Immature natural killer cell (primary cell): ENCODE measurements at places on chromosomes 1 and 21.
A peak's percentile ranks its signal among the peaks of the same experiment; 100 is the strongest.

- DNase-seq = peak; percentile 41
These were observed 31.4 kb upstream of the WASF2 start for GRCh38 chr1:27521336-27521831.

- DNase-seq = no peak
These were observed 6.3 kb upstream of the UBE2U start for GRCh38 chr1:64197076-64197475.

DNA sequence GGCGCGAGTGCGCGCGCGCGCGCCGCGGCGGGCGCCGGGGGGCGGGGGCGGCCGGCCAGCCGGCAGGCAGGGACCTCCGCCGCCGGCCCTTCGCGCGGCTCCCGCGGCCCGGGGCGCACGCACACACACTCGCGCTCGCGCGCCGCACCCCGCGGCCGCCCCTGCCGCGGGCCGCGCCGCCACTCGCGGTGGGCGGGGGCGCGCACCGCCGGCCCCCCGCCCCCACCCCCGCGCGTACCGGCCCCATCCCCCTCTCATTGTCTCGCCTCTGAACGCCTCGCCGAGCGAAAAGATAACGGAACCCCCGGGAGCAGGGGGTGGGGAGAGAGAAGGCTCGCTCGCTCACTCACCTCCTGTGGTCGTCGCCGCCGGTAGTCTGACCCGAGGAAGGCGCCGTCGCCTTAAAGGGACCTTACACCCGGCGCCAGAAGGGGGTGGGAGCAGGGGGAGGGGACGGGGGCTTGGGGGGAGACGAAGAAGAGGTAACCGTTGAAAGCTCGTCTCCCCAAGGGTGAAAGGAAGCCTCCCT, 428 bp downstream of the POGZ start:
- peak; percentile 59 for DNase-seq

- DNase-seq = no peak
These were observed 40.0 kb downstream of the ZSCAN20 start for GRCh38 chr1:33512226-33513011.

GRCh38 chr1:70140894-70141293, 64.5 kb downstream of the LRRC40 start:
- DNase-seq = no peak

- no peak for DNase-seq
These were observed 100.5 kb downstream of the GIPC2 start for GRCh38 chr1:78146205-78146771.

- DNase-seq = no peak
These were observed 73.3 kb upstream of the SLC44A3 start for GRCh38 chr1:94746635-94747525.

- no peak for DNase-seq
These were observed 51.1 kb upstream of the LDLRAP1 start for GRCh38 chr1:25492323-25492722.

DNA sequence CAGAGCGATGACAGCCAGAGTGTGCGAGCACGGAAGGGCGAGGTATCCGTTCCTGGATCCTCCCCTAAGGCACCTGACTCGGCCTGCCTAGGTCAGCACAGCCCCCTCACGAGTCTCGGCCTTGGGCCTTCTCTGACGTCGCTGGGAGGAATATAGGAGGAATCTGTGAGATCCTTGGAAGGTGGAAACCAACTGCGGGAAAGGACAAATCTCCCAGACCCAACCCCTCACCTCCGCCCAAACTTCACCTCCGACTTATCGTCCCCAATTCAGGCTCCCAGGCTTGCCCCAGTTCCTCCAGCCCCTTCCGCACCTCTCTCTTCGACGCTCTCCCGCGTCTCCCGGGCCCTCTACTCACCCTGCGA, 494 bp downstream of the APH1A start:
- DNase-seq = peak; percentile 55
